ENCODE measurements at places on chromosomes 2 and 18.
A peak's percentile ranks its signal among the peaks of the same experiment; 100 is the strongest.

DNA sequence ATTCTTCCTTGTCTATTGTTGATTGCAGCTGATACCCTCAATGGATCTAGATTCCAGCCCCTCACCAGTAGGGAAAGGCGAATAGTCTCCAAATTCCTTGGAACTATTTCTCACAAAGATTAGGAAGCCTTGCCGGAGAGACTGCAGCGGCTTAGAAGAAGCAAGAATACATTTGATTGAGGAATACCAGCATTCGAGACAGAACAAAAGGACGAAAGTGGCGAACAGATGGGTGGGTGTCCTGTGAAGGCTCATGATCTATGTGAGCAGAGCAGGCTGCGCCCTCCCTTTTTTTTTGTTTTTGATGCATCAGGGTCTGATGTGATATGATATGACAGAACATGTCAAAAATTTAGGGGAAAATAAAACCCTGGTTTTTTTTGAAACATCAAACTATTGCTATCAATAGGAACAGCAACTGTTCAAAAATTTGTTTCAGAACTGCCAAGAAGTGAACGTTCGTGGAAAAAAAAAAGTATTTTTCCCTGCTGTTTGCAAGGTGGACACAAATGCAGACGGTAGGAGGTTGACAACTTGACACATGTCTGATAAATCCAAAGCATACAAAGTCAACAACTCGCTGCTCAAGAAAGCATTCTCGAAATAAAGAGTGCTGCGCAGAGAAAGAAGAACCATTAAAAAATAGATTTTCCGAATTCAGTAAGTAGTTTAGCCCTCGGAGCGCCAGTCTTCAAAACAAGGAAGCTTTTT, 49.1 kb downstream of the PTGR3 start:
- no peak for DNase-seq

DNA sequence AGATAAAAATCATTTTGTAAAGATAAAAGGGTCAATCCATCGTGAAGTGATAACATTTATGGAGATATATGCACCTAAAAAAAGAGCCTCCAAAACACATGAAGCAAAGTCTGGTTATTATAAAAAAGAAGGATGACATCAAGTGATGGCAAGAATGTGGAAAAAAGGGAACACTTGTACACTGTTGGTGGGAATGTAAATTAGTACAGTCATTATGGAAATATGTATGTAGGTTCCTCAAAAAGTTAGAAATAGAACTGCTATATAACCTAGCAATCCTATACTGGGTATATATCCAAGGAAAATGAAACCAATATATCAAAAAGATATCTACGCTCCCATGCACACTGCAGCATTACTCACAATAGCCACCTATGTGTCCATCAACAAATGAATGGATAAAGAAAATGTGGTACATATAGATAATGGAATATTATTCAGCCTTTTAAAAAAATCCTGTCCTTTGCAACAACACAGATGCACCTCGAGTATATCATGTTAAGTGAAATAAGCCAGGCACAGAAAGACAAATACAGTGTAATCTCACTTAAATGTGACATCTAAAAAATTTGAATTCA, 28.9 kb downstream of the ABCB11 start:
- DNase-seq: no peak

- peak; percentile 64 for DNase-seq
These were observed 156.4 kb downstream of the DSEL start for GRCh38 chr18:67359873-67360838.

GRCh38 chr2:150977296-150977695, 284.4 kb downstream of the RBM43 start:
- no peak for DNase-seq

DNA sequence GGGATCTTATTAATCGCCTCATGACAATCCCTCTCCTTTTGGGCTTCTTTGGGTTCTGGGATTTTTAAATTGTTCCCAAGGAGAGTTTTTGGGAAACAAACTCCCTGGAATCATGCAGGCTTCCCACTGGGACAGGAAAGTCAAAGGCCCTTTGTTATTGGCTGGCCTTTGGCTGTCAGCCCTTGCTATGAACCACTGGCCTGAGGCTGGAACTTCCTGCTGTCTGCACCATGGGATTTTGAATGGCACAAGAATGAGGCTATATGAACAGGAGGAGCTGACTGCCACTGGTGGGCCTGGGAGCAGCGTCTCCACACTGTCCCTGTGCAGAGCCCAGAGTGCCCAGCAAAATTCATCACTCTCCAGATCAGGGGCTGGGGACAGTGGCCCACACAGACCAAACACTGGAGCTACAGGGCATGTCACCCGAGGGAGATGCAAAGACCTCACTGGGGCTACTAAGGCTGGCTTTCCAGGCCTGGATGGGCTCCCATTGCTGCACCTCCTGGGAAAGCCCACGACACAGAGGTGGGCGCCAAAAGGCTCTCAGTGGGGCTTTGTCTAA, 35.7 kb downstream of the STEAP3 start:
- no peak for DNase-seq

GRCh38 chr2:39852831-39853230, 73.8 kb upstream of the THUMPD2 start:
- no peak for DNase-seq

GRCh38 chr18:23415515-23415914, 37.6 kb upstream of the RIOK3 start:
- no peak for DNase-seq

DNA sequence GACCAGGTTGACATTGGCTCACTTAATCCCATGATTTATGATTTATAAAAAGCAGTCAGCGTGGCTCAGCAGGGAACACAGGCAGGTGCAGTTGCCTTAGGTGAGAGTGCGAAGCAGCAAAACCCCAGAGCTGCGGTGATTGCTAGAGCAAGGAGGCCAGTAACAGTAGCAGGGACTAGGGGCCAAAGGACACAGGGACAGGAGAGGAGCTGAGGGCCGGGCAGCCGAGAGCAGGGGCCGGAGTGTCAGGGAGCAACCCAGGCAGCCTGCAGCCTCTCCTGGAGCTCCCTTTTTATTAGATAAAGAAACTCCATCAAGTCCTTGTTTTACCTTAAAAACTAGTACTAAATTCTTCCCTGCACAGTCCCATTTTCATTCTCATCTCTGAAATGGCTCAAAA, 4.3 kb downstream of the MC2R start:
- DNase-seq: no peak

DNA sequence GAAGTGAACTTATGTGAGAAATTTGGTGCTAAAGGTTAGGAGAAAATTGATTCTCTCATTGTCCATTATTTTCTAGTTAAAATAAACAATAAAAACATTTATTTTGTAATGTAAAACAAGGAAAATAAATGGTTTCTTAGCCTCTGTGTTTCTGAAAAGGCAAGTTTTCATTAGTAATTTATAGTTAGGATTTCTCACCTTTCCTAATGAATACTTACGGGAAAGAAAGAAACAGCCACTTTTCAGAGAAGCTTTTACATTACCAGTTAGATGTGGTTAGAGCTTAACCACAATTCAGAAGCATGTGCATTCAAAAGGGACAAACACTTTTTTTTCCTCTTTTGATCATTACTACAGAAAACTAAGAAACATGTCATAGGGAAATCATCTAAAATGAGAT, 18.8 kb downstream of the NEMP2 start:
- DNase-seq: no peak

- DNase-seq: no peak
These were observed 21.1 kb downstream of the PTPN2 start for GRCh38 chr18:12862874-12863482.

DNA sequence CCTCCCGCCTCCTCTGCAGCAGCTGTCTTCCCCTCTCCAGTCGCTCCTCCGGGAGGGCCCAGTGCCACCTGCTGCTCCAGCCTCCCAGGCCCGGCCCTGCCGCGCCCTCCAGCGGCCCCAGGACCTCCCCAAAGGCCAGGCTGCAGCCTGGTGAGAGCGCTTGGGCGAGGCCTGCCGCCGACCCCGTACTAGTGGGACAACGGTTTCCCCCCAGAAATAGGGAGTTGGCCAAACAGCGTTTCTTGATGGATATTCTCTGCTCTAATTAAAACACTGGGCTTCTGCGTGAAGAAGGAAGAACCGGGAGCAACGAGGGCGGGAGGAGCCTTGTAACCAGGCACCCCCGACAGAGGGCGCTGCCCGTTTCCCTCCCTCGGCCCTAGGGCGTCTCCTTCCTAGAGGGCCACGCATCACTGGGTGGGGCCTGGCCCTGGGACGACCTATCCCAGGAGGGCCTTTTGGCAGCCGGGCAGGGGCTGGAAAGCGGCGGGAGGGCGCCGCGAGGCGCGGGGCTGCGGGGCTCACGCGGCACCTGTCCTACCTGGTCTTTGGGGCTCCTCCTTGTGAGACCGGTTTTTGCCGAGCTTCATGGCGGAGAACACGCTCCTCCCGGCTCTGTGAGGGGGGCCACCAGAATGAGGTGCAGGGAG, 25.4 kb upstream of the OTOF start:
- peak; percentile 38 for DNase-seq

Measured in HTR-8/SVneo (cell line).